ENCODE measurements at places on chromosomes 1 and 21.

DNA sequence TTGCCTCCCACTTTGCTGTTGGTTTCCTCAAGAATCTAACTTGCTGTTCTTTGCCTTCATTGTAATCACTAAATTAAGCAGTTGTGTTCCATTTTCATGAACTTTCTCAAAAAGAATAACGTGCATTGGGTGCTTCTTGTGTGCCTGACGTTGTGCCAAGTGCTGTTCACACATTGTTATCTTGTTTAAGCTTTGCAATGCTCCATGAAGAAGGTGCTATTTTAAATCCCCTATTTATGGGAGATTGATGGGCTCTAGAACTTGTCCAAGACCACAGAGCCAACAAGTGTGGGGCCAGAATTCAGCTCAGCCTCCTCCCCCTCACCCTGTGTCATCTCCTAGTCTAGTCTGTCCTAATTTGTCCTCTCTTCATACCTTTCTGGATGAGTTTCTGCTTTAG is 199.8 kb downstream of the C1orf94 start:
- no peak for DNase-seq

GRCh38 chr1:9653491-9654050 is 2.0 kb downstream of the PIK3CD start:
- DNase-seq: no peak

GRCh38 chr21:33286600-33287456 is 20.7 kb downstream of the IL10RB start:
- no peak for DNase-seq

- DNase-seq: no peak
These were observed 175.3 kb downstream of the PRDM16 start for GRCh38 chr1:3244025-3244926.

GRCh38 chr1:167808690-167809089 is 86.9 kb downstream of the MPZL1 start:
- DNase-seq: no peak

DNA sequence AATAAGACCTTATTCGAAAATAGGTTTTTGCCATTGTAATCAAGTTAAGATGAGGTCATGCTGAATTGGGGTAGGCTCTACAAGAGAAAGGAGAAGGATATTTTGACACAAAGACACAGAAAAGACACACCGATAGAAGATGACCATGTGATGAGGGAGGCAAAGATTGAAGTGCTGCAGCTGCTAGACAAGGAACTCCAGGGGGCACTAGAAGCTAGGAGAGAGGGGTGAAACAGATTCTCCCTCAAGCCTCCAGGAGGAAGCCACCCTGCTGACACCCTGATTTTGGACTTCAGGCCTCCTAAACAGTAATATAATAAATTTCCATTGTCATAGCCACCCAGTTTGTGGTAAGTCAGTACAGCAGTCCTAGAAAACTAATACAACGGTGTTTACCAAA is 506.8 kb upstream of the CAMK1G start:
- DNase-seq: no peak

DNA sequence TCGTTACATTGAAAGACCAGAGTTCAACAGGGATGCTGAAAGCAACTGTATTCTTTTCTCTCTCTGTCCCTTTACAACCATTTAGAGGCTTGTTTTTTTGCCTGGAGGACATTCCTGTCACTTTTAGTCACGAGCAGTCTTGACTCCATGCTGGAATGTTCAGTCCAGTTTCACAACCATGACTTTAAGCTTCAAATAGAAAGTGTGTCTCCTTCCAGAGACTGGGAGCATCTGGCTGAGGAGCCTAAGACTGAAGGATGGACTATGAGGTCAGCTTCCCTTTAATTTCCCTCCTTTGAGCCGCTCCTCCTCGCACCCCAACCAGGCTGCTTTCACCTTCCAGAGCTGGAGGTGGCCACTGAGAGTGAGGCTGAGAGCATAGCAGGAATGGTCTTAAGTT is 10.5 kb upstream of the RYR2 start:
- DNase-seq: no peak

DNA sequence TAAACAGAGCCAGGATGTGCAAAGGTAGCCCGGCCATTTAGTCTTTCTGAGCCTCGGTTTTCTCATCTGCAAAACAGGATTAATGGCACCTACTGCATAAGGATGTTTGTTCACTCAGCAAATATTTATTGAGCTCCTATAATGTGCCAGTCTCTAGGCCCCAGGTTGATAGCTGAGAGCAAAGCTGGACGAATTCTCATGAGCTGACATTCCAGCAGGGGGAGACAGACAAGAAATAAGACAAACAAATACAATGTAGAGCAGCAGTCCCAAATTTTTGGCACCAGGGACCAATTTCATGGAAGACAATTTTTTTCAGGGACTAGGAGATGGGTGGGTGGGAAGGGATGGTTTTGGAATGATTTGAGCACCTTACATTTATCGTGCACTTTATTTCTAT is 74.3 kb upstream of the PAX7 start:
- no peak for DNase-seq

DNA sequence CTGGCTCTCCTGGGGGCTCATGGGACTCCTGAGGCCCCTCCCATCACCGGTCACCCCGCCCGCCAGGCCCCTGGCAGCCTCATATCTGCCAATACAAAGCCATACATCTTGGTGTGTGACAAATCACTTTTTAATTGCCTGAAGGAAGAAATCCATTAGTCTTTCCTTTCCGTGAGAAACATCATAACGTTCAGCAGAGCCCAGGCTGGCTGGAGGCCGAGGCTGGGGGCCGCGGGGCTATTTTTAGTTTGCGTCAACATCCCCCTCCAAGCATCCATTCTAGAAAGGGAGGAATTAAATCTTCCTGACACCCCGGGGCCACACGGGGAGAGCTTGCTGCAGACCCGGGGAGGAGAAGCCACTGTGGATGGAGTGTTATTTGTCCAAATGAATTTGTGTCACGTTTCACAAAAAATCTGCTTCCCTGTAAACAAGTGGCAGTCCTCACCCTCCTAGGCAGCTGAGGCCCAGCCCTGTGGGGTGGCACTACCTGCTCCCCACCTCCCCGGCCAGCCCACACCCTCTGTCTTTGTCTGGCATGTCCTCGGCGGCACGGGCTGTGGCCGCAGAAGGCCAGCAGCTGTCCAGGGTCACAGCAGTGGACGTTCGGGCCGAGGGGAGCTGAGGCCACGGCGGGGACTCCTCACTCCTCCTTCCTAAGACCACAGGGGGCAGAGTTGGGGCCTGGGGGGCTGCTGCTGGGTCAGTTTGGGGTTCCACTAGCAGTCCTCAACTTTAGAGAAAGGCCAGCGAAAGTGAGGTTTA is 236.9 kb upstream of the VAMP3 start:
- DNase-seq: no peak

- DNase-seq: no peak
These were observed 138.1 kb downstream of the NR5A2 start for GRCh38 chr1:200165493-200166220.

- DNase-seq: no peak
These were observed 78.2 kb upstream of the ARHGAP29 start for GRCh38 chr1:94315552-94316116.

- no peak for DNase-seq
These were observed 14.0 kb downstream of the DNALI1 start for GRCh38 chr1:37570528-37571334.
